KG1 (cell line): ENCODE measurements at places on chromosomes 1 and 21.

DNA sequence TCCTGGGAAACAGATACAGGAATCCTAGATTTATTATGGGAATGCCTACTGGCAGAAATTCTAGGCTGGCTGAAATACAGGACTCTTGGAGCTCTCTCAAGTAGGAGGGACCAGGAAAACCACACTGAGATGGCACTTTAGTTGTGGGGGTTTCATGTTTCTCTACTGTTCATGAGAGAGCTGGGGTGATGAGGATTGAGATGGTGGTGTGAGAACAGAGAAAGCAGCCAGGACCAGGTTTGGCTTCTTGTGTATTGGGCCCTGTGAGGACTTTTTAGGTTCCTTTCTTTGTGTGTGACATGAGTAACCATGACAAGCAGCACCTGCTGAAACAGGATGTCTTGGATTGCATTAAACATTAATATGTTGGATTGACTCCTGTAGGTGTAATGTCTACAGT, 4.9 kb downstream of the ARID1A start:
- no peak for DNase-seq

- no peak for DNase-seq
Measured at GRCh38 chr1:200369131-200369530, 40.7 kb downstream of the ZNF281 start.

DNA sequence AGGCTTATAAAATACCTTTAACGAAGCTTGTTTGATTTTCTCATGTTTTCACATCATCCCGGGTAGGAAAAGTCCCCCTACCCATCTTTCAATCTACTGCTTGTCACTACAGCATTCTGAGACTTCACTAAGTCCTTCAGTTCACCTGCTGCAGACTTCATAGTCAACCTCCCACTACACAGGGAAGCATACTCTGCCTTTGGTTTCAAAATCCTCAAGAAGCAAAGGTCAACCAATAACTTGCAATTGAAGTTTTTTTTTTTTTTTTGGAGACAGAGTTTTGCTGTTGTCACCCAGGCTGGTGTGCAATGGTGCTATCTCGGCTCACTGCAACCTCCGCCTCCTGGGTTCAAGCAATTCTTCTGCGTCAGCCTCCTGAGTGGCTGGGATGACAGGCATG, 4.7 kb upstream of the PTPN22 start:
- no peak for DNase-seq

- peak; percentile 51 for DNase-seq
Measured at GRCh38 chr1:246971090-246971721, 36.7 kb downstream of the ZNF695 start.

- no peak for DNase-seq
Measured at GRCh38 chr1:35029761-35030160, 2.0 kb downstream of the ZMYM6 start.

DNA sequence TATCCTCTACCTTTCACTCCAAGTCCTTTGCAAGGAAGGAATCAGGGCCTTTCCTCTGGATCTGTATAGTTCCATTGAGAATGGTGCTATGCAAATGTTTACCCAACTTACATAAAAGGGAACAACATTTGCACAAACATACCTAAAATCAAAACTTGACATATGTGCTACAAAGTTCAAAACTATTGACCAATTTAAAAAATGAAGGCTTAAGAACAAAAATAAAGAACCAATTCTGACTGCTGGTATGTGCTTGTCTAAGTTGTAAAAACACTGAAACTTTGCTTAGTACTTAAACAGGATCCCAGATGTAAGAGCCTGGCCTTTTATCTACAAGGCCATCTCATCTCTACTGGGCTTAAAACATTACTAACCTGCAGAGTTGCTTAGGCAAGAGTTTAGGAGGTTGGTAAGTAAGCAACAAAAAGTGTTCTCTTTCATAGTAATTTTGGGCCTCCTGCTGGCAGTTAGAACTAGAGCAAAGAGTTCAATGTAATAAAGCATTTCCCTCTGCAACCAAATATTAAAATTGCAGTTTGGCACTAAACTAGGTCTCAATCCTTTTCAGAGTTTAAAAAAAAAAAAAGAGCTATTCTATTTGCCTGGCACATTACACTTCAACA, 2.0 kb downstream of the SCMH1 start:
- DNase-seq: no peak

- peak; percentile 80 for DNase-seq
Measured at GRCh38 chr1:92461364-92462097, 25.2 kb downstream of the GFI1 start.

DNA sequence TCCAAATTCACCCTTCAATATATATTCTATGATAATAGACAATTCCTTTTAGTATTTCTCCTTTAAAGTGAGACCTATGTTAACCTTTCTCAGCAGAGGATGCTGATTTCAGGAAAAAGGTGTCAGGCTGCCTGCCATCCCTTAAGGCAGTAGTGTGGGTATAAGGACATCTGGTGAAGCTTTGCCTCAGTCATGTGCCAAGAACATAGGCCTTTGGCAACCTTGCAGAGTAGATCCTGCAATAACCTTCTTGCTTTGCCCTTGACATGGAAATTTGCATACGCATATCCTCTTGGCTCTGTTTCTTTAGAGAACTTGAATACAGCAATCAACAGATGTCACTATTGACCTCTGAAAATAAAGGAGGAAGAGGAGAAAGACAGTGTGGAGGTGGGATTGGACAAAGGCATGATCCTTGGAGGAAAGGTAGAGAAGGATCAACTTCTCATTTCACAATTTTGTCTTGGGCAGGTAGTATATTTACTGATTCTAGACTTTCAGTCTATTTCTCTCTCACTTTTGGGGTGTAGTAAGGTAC, 21.1 kb upstream of the ZRANB2 start:
- DNase-seq: no peak

GRCh38 chr1:36761113-36761512, 273.2 kb downstream of the GRIK3 start:
- DNase-seq: no peak

DNA sequence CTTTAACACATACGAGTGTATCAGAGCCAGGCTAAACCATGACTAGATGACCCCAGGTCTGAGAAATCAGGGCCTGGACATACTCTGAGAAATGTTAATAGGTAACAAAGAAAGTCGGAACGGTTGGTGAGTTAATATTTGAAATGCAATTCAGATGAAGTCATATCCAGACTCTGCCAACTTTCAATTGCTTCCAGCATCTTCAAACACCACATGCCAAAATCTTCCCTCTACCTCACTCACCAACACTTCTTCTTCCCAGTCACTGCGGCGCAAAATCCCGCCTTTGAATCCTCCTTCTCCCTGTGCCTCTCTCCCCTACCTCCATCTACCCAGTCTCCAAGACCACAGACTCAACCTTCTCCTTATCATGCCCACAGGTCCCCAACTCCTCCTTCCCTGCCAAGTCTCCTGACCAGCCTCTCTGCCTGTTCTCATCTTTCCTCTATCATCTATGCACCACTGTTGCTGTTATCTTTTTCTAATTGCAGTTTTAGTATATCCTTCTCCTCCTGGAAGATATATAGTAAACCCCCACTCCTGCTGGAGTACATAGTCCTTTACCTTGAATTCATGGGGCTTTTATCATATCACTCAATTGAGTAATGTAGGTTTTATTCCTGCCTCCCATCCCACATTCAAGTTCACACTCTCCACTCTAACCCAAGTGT, 41.3 kb downstream of the ZBTB18 start:
- DNase-seq: no peak

GRCh38 chr1:90993245-90993644, 28.6 kb downstream of the ZNF644 start:
- DNase-seq: no peak

DNA sequence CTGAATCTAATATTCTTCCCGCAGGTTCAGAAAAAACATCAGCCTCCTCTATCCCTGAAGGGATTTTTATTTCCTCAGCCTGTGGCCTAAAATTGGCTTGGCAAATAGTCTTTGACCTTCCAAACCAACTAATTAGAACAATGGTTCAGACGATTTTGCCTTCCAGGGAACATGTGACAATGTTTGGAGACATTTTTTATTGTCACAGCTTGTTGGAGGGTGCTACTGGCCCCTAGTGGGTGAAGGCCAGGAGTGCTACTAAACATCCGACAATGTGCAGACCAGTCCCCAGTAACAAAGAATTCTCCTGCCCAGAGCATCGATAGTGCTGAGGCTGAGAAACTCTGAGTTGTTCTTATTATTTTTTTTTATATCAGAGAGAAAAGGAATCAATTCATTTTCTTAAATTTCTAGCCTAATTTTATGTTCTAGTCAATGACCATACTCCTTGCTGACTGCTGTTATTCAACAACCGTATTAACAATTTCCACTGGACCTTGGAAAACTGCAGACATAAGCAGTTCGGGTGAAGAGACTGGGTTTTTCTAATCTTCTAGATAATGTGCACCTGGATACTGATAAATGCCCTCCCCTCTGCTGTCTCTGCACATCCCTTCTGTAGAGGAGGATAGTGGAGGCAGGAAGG, 280.7 kb downstream of the LMX1A start:
- DNase-seq: no peak

GRCh38 chr1:53601867-53602775, 136.8 kb downstream of the GLIS1 start:
- no peak for DNase-seq

DNA sequence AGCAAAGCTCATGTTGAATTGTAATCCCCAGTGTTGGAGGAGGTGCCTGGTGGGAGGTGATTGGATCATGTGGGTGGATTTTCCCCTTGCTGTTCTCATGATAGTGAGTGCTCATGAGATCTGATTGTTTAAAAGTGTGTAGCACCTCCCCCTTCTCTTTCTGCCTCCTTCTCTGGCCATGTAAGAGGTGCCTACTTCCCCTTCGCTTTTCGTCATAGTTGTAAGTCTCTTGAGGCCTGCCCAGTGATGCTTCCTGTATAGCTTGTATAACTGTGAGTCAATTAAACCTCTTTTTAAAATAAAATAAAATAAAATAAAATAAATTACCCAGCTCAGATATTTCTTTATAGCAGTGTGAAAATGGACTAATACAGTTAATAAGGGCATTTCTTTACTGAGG, 1025.7 kb downstream of the PLA2G4A start:
- no peak for DNase-seq

DNA sequence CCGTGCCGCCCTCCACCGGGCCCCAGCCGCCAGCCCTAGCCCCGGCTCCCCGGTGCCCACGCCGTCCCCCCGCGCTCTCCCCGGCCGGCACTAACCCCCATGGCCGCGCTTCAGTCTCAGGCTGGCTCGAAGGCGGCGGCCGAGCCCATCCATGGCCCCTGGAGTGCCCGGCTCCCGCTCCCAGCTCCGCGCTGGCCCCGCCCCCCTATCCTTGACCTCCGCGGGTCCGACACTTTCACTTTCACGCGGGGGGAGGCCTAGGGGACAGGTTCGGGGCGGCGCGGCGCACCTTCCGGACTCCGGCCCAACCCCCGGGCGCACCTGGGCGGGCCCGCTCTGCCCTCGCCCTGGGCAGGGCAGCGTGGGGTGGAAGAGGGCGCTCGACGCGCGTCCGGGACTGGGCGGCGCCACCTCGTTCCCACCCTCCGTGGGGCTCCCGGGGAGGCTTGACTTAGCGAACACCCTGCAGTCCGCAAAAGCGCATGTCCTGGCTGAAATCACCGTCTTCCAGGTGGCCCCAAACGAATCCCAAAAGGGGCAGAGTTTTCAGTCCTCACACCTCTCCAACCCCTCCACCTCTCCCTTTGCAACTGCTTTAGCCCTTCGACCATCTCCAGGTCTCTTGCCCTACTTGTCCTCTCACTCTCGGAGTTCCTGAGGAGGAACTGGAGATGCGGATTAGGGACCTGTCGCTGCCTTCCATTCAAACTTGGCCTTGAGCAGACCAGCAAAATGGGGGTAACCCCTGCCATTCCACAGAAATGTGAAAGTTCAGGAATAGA, 3.9 kb upstream of the DENND2D start:
- DNase-seq: no peak

GRCh38 chr1:51714374-51715019, 97.6 kb downstream of the OSBPL9 start:
- no peak for DNase-seq

GRCh38 chr1:71116729-71117128, 35.9 kb upstream of the ZRANB2 start:
- no peak for DNase-seq

- DNase-seq: no peak
Measured at GRCh38 chr1:108830119-108831008, 26.5 kb downstream of the AKNAD1 start.

DNA sequence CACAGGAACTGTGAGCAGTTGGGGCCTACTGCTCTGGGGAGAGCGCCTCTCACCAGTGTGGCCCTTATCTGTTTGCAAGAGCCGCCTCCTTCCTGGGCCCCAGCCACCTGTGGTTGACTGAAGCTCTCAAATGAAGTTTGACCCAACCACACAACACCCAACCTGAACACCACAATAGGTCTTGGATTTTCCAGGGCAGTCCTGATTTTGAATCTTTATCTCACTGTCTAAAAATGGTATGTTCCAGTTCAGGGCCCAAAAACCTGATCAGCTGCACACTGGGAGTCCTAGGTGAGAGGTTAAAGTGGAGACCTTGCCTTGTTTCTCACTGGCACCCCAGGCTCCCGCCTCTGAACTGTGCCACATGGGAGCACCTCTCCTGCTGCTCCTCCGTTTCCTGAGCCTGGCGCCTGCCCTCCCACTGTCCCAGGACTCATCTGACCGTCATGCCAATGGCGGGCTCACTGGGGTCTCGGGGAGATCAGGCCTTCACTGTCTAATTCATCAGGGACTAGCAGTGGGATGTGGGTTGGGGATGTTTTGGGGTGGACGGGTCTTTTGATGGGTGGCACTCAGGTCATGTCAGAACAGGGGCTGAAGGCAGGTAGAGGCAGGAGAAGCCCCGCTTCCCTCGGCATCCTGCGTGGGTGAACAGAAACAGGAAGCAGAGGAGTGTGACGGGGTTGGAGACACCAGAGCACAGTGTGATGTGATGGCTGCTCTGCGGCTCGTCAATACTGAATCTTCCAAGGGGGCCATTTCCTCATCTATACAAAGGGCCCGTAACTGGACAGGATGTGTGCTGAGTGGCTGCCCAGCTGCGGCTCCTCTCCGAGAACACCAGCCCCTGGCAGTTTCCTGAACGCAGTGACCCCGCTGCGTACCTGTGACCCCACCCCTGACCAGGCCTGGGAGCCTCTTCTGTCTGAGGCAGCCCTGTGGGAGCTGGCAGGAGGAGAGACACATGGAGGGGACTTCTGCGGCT, 59.6 kb upstream of the ITPKB start:
- no peak for DNase-seq

DNA sequence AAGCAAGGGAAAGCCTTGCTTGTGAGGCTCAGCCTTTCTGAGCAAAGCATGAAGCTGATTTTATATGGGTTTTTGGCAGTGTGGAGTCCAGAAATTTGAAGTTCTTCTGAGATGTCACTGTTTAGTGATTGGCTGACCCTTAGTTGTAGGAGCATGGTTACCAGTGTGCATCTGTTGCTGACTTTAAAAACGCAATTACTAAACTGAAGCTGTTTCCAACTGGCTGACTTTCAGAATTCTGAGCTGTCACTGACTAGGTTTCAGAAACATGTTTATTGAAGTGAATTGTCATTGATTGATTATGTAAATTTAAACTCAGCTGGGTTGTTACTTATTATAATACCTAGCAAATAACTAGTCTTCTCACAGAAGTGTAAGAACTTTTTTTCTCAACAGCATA, 89.4 kb downstream of the PDE4B start:
- DNase-seq: no peak

- DNase-seq: no peak
Measured at GRCh38 chr1:151737479-151737878, 16.2 kb downstream of the RIIAD1 start.

GRCh38 chr1:95168761-95169351, 51.7 kb downstream of the TLCD4 start:
- DNase-seq: no peak

GRCh38 chr1:199678771-199679170, 348.7 kb upstream of the NR5A2 start:
- DNase-seq: no peak
